ENCODE measurements at places on chromosomes 7 and 10.

GRCh38 chr7:45358287-45358686 is 200.7 kb downstream of the RAMP3 start:
- no peak for DNase-seq

DNA sequence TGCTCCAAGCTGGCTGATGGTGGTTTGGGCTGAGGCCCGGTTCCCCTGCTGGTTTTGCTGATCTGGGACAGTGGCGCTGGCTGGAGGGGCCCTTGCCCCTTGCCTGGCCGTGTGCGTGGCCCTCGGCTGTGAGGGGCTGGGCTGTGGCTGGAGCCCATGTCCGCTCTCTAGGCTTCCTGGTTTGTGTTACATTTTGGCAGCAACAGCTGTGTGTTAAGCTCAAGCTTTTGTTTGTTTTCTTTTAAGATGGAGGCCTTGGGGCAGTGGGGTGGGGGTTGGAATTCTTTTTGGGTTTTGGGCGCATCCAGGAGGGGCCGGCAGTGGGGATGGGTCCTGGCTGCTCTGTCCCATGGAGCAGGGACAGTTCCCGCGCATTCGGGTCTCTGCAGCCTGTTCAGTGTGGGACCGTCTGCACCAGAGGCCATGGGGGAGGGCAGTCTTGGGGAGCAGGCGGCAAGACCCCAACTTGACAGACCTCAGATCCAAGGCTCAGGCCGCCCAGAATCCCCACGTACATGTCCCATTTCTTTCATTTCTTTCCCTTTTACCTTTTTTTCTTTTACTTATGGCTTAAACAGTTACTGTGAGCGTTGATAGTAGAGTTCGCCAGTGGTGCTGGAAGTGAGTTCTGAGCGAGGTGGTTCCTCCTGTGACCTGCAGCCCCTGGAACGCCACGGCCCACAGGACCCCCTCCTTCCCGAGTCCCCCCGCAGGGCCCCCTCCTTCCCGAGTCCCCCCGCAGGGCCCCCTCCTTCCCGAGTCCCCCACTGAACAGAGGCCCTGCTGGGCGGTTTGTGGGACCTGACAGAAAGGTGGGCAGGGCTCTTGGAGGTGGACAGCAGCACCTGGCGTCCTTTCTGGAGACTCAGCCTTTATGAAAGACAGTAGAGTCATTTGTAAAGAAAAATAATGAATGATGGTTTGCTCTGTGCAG is 75.3 kb downstream of the INPP5A start:
- DNase-seq, result no peak

DNA sequence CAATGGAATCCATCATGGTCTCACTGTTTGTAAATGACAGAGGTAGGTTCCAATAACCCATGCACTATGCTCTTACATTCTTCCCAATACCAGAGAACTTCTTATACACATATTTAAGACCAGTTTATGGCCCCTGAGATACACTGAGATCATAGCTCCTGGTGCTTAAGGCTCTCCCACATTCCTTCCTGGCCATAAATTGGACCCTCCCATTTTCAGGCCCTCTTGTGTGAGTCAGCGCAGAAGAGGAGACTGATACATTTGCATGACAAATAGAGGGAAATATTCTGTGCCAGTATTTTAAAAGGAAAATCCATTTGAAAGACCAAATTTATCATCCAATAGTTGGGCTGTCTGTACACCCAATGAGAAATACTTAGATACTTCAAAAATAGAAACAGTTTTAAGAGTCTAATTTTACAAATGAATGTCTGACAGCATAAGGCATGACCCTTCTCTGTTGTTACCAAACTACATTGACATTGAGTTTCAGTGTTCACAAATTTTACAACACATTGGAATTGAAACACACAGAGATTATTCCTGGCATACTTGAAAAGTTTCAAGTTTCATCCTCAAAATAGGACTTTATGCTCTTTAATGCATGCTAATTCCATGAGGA is 35.3 kb downstream of the SLC16A9 start:
- no peak for DNase-seq

DNA sequence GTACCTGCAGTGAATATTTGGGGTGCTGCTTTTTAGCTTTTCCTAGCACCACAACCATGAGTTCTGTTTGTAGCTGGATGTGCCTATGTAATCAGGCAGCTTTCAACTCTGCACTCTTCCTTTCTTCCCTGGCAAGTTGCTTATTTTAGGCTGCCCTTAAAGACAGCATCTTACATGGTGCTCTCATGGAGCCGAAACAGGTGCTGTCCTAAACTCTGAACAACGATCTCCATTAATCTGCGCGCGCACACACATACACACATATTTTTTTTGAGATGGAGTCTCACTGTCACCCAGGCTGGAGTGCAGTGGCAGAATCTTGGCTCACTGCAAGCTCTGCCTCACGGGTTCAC is 9.1 kb downstream of the RPS24 start:
- DNase-seq, result no peak

- DNase-seq, result peak; percentile 37
These were observed 111.0 kb downstream of the LRRTM3 start for GRCh38 chr10:67036808-67037207.

GRCh38 chr10:124249812-124250432 is 156.5 kb upstream of the CHST15 start:
- DNase-seq, result peak; percentile 41

- DNase-seq, result no peak
These were observed 246.9 kb upstream of the NEBL start for GRCh38 chr10:21144047-21144446.

GRCh38 chr7:151754142-151754590 is 122.7 kb downstream of the PRKAG2 start:
- peak; percentile 84 for DNase-seq

DNA sequence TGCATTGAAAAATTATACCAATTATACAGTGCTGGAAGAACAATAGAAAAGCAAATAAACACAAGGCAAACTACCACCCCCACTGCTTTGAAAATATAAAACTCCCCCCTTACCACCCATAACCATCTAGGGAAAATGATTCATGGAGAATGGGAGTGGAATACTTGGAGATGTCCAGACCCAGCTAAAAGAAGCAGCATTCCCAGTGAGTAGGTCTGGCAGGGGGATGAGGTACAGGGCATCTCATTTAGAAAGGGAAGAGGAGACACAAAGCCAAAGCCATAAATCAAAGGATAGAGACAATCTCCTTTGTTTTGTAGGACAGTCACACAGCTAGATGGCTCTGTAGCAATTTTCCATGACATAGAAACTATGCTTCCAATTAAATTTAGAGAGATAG is 36.0 kb upstream of the DGKI start:
- no peak for DNase-seq

GRCh38 chr10:131824371-131825149 is 76.2 kb upstream of the PPP2R2D start:
- no peak for DNase-seq

- no peak for DNase-seq
These were observed 147.1 kb downstream of the PLXNA4 start for GRCh38 chr7:132429181-132429580.

GRCh38 chr10:299969-300368 is 164.7 kb downstream of the ZMYND11 start:
- no peak for DNase-seq

DNA sequence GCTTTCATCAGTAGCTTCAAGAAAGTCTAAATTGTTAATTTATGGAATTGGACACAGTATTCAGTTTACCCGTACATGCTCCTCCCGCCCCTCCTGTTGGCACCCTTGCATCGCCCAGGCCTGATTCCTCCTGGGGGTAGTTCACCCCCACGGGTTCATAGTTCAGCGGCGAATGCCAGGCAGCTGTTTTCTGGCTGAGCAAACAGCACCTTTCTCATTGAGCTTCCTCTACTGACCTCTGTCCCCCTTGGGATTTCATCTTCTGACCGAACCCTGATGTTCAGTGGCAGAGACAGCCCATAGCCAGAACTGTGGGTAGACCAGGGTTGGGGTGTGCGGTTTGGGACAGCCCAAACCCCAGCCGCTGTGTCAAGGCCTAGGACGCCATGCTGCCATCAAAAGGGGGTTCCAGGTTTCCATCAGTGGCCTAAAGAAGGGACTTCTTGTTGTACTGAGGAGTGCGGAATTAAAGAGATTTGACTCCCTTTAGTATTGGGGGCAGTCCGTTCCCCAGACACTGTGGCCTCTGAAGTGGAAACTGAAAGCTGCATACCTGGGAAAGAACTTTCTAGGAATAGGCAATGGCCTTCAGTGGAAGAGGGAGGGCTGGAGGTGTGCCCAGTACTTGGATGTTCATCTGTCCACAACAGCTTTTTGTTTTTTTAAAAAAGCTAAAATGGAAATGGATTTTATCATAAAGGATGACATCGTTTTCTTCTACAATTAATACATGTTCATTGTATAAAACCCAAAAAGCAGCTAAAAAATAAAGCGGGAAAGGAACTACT is 19.0 kb downstream of the MDH2 start:
- no peak for DNase-seq

- no peak for DNase-seq
These were observed 15.2 kb upstream of the EXOC6 start for GRCh38 chr10:92832998-92833650.

- DNase-seq, result no peak
These were observed 80.3 kb upstream of the MTPN start for GRCh38 chr7:136057509-136057908.

GRCh38 chr7:38025815-38026214 is 105.4 kb downstream of the EPDR1 start:
- DNase-seq, result no peak

GRCh38 chr10:130018730-130019185 is 54.7 kb upstream of the EBF3 start:
- DNase-seq, result no peak

DNA sequence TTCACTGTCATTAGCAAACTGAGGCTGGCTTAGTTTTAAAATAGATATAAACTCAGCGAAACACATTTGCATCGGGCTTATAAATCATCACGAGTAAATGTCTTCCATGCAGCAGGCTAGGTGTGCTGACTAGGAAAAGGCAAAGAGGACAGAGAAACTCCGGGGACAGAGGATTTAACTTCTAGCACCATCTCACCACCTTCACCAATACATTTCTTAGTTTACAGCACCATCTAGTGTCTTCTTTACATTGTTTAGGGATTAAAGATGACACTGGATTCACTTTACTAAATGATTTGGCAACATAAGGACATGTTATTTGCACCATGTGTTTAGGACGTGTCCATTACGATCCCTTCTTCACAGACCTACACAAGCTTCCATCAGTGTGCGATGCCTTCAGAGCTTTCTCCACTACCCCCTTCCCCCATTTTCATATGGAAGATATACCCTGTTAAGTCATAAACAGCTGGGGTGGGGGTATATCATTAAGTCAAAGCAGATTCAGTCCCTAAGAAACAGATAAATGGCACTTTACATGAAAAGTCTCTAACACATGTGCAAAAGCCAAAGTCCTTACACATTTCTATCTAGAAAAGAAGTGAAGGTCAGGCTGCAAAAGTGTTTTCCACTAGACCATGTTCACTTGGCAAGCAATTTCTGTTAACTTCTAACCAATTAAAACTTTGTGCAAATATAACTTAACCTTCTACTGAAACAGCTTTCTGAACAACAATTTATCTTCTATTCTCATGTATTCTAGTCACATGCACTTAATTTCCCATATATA is 103.3 kb downstream of the GRB10 start:
- peak; percentile 64 for DNase-seq

DNA sequence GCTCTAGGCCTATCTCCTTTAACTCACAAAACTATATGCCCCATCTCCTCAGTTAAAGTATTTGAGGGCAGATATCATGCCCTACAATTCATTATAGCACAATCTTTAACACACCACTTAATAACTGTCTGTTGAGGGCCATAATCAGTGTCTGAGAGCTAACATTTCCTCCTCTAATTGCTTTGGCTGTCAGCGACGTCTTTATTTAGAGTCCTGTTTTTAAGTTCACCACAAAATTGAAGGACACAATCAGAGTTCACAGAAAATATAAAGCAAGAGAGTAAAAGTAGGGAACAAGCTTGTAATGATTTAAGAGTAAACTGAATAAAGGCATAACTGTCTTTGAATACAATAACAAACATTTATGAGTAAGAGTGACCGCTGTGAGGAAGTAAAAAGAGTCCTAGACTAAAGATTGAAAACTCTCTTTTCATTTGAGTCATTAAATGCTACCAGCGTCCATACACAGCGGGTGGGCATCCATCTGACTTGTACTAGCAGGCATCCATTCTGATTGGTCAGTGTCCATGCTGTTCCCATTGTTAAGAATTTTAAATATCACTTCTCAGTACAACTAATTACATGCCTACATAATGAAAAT is 38.4 kb upstream of the ABCB4 start:
- no peak for DNase-seq

DNA sequence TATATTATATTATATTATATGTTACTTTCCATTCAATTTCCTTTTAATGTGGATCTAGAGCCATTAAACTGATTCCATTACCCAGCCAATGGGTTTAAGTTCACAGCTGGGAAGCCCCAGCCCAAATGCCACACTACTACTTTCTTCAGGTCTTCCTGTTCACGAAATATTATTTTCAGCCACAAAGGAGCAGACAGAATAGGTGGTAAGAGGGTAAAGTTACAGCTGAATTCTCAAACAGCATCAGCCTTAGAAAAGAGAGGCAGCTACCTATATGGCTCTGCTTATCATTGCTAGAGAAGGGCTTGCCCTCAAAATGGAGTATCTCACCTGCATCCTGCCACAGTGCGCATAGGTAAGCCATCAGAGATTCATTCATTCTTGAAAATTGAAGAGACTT is 128.3 kb downstream of the ITGA8 start:
- DNase-seq, result no peak

GRCh38 chr10:74174521-74174920 is 23.5 kb downstream of the ADK start:
- no peak for DNase-seq

DNA sequence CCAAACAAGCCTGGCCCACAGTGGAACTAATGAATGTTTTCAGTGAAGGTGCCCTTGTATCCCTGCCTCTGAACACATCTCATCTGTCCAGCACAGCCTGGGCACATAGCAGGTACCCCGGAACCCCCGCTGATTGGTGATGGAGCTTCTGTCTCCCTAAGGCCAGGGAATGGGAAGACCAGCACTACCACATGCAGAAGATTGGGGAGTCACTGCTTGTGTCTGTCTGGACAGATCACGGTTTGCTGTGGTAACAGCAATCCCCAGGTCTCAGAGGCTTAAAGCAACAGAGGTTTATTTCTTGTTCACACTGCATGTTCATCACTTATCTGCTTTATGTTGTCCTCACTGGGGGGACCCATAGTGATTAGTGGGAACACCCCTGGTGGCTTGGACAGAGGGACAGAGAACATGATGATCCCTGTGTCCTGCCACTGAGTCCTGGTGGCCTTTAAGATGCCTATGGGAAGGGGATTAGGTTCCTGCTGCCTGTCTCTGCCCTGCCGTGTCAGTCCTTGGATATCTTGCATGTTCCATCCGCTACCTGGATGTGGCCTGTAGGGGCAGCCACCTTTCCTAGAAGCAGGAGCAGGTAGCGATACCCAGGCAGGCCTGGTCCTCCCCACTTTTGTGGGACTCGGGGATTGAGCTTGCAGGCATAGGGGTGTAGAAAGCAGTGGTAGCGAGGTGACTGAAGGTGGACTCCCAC is 3.6 kb downstream of the TSPAN14 start:
- no peak for DNase-seq

GRCh38 chr7:30735631-30736030 is 16.3 kb upstream of the INMT start:
- DNase-seq, result no peak
